ENCODE measurements at places on chromosomes 16 and 17.

- DNase-seq, result no peak
Measured at GRCh38 chr17:7418472-7419152, 1.5 kb upstream of the SPEM1 start.

DNA sequence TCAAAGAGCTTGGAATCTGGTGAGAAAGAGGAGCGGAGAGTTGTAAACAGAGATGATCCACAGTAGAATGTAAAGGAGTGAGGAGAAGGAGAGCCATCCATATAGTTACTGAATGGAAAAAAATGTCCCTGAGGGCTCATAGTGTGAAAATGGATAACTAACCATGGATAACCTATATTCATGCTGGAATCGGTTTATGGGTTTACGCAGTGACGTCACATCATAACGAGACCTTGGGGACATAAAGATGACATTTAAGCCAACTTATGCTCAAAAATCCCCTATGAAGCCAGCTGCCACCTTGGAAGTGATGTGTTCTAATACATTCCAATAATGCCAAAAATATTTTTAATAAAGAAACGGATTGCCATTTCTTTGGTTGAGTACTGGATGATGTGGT is 22.5 kb downstream of the IRX6 start:
- no peak for DNase-seq

GRCh38 chr17:45428050-45428617 is 4.5 kb downstream of the ARHGAP27 start:
- peak; percentile 86 for DNase-seq

DNA sequence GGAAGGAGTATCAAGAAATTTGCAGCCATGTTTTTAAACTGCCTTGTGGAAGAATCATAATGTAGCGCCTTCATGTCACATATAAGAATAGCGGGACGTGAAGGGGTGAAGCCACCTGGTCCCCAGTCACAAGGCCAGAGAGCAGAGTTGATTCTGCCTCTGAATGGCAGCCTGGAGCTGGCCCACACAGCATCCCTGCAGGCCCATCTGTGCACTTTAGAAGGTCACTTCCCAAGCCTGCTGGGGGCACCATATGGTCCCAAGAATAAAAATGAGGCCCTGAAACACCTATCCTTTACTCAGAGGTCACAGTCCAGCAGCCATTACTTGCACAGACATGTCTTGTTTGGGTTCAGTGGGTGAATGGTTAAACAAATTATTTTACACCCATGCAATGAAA is 15.0 kb downstream of the CD300E start:
- DNase-seq, result no peak

DNA sequence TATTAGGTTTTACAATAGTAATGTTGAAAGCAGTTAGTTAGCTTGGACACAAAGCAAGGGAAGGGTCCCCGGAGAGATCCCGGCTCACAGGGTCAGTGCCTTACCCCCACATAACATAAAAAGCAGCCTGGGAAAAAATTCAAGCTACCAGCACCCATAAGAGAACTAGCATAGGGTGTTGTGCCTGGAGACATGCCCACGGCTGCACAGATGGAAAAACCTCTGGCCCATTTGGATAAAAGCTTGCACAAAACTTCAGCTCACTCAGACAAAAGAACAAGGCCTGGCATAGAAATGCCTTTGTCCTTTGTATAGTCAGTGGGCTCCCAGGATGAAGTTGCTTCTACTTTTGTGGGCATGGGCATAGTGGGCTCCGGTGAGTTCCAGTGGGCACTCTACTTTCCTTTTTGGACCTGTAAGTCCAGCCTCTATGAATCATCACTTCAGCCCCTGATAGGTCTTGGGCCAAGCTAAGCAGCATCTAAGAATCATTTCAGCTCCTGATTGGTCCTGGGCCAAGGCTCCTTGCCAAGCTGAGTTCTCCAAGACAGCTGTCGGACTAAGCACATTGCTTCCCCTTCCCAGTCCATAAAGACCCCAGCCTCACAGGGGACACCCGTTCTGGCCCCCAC is 1.3 kb upstream of the RDM1 start:
- DNase-seq, result no peak

GRCh38 chr16:87487361-87487924 is 5.4 kb downstream of the ZCCHC14 start:
- DNase-seq, result peak; percentile 72

DNA sequence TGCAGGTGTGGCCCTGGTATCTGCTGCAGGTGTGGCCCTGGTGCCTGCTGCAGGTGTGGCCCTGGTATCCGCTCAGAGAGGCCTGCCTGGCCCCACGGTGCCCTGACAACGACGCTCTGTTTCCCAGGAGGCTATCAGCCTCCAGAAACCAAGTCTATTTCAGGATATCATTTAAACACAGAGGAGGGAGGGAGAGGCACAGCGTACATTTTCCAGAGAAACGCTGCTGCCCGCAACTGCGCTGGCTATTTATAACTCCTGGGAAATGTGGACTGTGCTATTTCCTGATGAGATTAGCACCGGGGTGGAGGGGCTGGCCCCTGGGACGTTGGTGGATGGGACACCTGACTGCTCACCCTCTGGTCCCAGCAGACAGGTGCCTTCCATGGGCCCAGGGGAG is 22.5 kb downstream of the TIMM22 start:
- no peak for DNase-seq

GRCh38 chr17:38693700-38694329 is 11.3 kb upstream of the MLLT6 start:
- DNase-seq, result peak; percentile 39

DNA sequence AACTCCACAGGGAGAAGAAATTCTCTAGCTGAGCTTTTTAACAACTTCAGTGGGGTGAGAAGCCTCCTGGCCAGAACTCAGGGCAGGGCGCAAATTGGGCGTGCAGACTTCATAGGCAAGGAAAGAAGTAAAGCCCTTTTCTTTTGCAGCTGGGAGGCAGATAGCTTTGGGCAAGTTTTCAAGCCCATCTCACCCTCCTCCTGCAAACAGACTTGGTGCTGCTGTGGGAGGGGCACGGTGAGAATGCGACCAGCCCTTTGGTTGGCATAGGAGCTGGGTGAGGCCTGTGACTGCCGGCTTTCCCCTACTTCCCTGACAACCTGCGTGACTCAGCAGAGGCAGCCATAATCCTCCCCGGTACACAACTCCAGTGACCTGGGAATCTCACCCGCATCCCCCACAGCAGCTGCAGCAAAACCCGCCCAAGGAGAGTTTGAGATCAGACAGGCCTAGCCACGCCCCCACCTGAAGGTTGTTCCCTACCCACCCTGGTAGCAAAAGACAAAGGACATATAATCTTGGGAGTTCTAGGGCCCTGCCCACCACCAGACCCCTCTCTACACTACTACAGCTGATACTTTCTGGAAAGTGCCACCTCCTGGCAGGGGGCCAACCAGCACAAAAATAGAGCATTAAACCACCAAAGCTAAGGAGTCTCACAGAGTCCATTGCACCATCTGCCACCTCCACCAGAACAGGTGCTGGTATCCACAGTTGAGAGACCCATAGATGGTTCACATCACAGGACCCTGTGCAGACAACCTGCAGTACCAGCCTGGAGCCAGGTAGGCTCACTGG is 195.5 kb upstream of the CCL2 start:
- DNase-seq, result no peak

DNA sequence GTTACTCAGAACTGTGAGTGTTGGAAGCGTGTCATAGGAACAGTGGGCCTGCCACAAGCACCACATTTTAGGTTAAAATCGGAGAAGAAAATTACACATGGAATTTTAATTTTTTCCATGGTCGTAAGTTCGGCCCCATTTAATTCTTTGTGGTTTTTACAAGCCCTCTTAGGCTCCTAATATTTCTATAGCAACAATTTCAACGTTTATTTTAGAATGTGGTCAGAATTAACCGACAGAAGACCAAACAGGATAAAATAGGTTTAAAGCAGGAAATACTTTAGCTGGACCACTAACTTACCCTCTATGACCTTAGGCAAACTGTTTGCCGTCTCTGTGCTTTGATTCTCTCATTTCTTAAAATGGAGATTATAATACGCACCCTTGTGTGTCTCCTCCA is 69.9 kb downstream of the FTO start:
- DNase-seq, result no peak

Data from hepatocyte (in vitro differentiated cells).